Regular cardiac myocyte (primary cell): ENCODE measurements at places on chromosomes 4 and X. TPM values are rescaled to one million over a fixed set of nuclear protein-coding genes. Genes with fewer than 3 reads are reported as not detected.

SEC24D gene
- total RNA-seq = 85.1 and 97.2 TPM in 2 replicates

MAGEA11 gene
- total RNA-seq = not detected in 2 replicates

SH3TC1 gene
- 17.8 and 18.0 TPM in 2 replicates for total RNA-seq

FGFR3 gene
- total RNA-seq = 0.56 and 1.7 TPM in 2 replicates

F8A3 gene
- 2.7 and 2.8 TPM in 2 replicates for total RNA-seq

BMPR1B gene
- 0.56 and 0.77 TPM in 2 replicates for total RNA-seq

HS3ST1 gene
- total RNA-seq = 0.56 and 1.5 TPM in 2 replicates

UGT8 gene
- under 0.01 and 0.19 TPM in 2 replicates for total RNA-seq

STOX2 gene
- total RNA-seq = 0.38 and 1.1 TPM in 2 replicates

CDX4 gene
- total RNA-seq = not detected in 2 replicates

USP26 gene
- not detected in 2 replicates for total RNA-seq

KIAA0232 gene
- 14.2 and 17.8 TPM in 2 replicates for total RNA-seq

PAGE2B gene
- total RNA-seq = not detected in 2 replicates

TKTL2 gene
- total RNA-seq = not detected in 2 replicates

JAKMIP1 gene
- total RNA-seq = not detected in 2 replicates

ARHGAP24 gene
- total RNA-seq = 42.6 and 47.4 TPM in 2 replicates

CXCR3 gene
- not detected in 2 replicates for total RNA-seq

SPIN4 gene
- 2.5 and 8.4 TPM in 2 replicates for total RNA-seq

MTTP gene
- under 0.01 TPM in 2 replicates for total RNA-seq

S100G gene
- not detected in 2 replicates for total RNA-seq

PNMA5 gene
- not detected in 2 replicates for total RNA-seq

ADH1A gene
- total RNA-seq = not detected in 2 replicates

ARHGAP6 gene
- total RNA-seq = 4.4 and 4.8 TPM in 2 replicates

MAPK10 gene
- total RNA-seq = 3.3 and 8.5 TPM in 2 replicates

NLGN3 gene
- under 0.01 TPM in 2 replicates for total RNA-seq

CENPVL1 gene
- not detected in 2 replicates for total RNA-seq

ZCCHC12 gene
- total RNA-seq = under 0.01 TPM in 1 of 2 replicates, not detected in the other
